Spinal cord (tissue), 10 donors: ENCODE measurements at places on chromosomes 1 and 21.

- DNase-seq, result no peak
These were observed 143.2 kb upstream of the C1orf105 start for GRCh38 chr1:172277275-172277674.

- DNase-seq, result no peak
These were observed 1225.8 kb upstream of the PRMT6 start for GRCh38 chr1:105830571-105831146.

DNA sequence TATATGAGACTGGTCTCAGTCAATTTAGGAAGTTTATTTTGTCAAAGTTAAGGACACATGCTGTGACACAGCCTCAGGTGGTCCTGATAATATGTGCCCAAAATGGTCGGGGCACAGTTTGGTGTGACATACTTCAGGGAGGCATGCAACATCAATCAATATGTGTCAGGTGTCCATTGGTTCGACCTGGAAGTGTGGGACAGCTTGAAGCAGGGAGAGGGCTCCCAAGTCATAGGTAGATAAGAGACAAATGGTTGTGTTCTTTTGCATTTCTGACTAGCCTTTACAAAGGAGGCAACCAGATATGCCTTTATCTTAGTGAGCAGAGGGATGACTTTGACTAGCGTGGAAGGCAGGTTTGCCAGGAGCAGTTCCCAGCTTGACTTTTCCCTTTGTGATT is 4.5 kb upstream of the ERVH48-1 start:
- DNase-seq, result no peak

DNA sequence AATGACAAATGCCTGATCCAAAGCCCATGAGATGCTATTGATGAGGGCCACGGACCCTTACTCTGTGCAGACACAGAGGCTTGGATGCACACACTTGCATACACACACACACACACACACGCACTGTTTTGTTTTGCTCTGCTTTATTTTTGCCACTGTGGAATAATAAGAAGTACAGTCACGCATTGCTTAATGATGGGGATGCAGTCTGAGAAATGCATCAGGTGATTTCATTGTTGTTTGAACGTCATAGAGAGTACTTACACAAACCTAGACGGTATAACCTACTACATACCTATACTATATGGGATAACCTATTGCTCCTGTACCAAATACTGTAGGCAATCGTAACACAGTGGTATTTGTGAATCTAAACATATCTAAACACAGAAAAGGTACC is 104.4 kb downstream of the RHOU start:
- DNase-seq, result no peak

DNA sequence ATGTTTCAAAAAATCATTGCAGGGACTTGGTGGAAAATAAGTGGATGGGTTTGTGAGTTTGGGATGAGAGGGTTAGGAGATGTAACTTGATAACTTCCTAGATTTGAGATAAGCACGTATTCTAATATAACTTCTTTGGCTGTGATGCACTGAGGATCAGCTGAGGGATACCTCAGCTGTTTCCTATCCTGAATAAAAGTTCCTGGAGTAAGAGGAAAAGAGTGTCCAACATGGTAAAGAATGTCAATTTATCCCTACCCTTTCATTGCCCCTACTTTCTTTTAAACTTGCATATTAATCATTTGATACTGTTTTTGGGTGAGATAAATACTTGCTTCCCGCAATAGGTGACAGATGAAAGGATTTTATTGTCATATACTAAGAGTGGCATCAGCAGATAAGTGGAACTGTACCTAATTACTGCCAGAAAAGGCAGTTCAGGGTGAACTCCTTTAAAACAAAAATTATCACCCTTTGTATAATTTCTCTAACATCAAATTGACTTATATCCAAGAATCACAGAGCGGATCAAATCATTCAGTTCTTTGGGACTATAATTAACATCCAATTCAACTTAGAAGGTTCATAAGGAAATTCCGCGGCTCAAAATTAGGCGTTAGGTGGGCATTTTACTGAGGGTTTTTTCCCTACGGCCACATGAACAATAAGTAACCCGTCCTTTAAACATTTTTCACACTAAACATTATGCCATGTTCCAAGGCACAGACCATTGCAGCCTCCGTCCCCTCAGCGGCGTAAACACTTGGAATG is 1.4 kb upstream of the SUCO start:
- no peak for DNase-seq

DNA sequence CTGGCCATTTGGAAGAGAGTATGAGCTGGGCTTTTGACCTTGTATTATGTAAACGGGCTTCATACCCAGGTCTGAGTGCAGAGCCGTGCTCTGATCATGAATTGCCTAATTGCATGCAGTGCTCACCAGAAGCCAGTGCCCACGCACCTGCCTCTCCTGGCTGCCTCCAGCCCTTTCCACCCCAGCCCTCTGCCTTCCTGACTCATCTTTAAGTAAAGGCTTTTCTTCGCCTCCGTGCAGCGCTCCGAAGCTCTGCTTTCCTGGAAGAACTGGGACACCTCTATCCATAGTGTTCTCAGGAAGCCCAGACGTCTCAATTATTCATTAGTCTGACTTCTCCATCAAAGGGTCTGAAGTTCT is 413.7 kb downstream of the PTPRU start:
- DNase-seq, result no peak

- DNase-seq, result no peak
These were observed 11.4 kb downstream of the RGS5 start for GRCh38 chr1:163191301-163191700.

DNA sequence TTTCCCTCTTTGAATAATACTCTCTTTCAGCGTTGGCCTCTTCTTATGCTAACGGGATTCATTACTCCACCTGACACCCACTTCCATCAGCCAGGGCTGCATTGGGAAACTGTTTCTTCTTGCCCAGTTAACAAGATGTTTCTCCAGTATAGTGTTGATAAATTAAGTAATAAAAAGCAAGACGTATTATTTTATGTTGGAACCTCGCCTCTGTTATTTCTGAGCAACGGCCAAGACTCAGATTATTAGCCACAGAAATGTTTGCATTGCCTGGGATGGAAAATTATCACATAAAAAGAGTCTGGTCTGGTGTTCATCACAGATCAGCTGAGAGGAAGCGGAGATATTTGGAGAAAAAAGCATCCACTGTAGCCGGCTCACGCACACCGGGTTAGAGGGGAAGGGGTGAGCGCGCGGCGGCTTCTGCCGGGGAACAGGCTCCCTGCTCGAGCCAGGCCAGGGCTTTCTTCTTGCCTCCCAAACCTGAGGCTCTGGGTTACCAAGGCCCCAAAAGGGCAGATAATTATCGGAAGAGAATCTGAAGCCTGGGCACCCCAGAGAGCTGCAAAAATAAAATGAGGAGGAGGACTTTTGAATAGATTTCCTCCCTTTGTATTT is 189.5 kb downstream of the PRDM16 start:
- no peak for DNase-seq

GRCh38 chr1:37391211-37392011 is 83.0 kb upstream of the ZC3H12A start:
- no peak for DNase-seq

DNA sequence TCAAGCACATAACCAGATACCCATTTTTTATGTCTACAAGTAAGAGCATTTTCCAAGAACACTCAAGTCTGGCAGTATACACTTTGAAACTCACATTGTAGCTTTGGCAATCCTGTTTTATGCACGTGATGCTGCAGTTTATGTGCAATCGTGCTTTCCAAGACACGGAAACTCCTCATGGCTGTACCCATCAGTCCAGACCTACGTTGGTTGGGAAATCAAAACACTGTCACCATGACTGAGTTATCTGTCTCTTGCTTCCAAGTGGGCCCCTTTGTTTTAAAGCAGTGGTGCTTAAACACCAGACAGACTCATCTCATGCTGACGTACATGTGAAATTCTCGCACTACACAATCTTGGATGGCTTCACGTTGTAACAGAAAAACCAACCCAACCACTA is 192.8 kb downstream of the LTN1 start:
- DNase-seq, result no peak

GRCh38 chr21:45455674-45456583 is 51.0 kb downstream of the COL18A1 start:
- DNase-seq, result no peak

DNA sequence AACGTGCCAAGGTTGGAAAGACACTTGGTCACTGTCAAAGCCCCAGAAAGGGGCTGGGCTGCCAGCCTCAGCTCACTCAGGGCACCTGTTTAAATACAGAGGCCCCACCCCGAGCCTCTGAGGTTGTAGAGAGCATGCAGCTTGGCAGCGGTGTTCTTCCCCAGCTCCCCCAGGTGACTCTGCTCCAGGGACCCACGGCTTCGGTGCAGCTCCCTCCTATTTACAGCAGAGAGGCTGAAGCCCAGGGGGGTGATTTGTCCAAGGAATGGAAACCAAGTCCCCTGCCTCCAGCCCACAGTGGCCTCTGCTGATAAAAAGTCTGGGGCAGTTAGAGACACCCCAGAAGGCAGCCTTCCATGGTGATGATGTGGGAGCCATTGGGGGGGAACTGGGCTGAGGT is 9.1 kb upstream of the C1QA start:
- no peak for DNase-seq

GRCh38 chr1:208799186-208799585 is 555.0 kb upstream of the PLXNA2 start:
- DNase-seq, result no peak

DNA sequence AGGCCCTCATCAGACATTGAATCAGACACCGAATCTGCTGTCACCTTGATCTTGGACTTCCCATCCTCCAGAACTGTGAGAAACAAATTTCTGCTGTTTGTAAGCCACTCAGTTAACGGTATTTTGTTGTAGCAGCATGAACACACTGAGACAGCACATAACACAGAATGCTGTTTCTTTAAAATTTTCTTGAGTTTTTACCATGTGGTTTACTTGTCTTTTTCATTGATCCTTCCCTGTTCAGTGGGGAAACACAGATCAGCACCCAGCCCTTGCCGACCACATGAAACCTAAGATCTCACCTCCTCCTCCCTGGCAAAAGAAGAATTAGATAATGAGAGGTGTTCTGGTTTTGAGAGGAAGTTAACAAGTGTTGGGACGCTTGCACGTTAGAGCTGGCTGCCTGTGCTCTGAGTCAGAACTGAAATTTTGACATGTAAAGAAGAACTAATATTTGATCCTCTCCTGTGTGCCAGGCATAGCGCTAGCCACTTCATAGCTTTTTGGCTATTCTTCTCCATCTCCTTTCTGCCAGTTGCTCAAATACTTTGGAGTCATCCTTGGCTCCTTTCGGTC is 179.6 kb downstream of the DHRS3 start:
- no peak for DNase-seq

DNA sequence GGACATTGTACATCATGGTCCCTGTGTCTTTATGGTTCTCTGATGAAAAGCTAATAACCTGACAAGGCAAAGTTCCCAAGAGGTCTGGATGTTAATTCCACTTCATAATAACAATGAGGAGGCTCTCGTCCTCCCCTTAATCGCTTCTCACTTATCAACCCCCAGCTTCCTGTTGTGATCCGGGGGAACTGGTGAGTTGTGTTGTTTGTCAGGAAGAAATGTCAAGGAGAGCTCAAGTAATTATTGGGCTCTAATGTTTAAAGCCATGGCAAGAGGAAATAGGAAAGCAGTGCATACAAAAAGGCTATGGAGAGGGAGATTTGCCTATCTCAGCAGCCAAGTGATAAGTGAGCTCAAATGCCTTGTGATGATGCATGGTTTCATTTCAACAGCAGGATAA is 42.8 kb upstream of the RASAL2 start:
- DNase-seq, result no peak
